ENCODE measurements at places on chromosomes 16 and 17. TPM values are rescaled to one million over a fixed set of nuclear protein-coding genes. Genes with fewer than 3 reads are reported as not detected.

The KRT31 gene
- not detected for total RNA-seq

- no peak for DNase-seq
Observed at GRCh38 chr17:81230043-81230820, 7.5 kb upstream of the CEP131 start.

- DNase-seq = no peak
Observed at GRCh38 chr16:72256398-72257066, 84.6 kb upstream of the PMFBP1 start.

- no peak for DNase-seq
Observed at GRCh38 chr16:14284930-14285512, 213.9 kb downstream of the MRTFB start.

The CLDN9 gene
- not detected for total RNA-seq

The ADORA2B gene
- 0.95 TPM for total RNA-seq

DNA sequence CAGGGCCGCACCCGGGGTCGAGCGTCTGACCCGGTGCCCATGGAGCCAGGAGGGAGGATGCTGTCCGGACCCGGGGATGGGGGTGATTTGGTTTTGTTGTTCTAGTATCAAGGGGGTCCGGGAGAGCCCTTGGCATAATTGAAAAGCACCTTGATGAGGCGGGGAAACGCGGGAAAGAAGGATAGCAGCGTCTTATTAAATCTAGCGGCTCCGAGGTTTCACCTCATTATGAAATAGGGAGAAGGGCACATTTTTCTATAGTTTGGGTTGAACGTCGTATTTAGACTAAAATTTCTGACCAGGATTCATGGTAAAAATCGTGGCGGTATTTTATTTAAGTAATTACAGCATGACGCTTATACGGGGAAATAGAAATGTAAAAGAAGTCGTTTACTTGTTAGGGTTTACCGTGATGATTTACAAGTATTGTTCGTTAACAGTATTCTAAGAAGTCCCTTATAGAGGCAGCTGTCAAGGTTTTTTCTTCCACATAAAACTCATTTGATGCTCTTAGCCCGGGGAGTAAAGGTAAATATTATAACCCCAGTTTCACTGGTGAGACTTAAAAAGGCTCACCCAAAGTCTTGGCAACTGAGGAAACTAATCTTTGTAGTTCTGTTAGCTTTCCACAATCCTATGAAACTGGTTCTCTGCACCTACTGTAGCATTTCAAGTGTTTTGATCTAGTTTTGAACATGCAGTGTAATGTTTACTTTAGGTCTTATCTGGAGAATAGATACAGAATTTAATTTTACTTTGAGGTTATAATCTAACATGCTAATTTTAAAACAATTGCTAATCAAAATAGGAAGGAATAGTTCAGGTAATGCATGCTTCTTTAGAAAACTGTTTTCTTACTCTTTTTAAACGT is 756 bp downstream of the LUC7L3 start:
- no peak for DNase-seq

GRCh38 chr17:78783711-78784324 is 1.7 kb upstream of the CYTH1 start:
- no peak for DNase-seq

DNA sequence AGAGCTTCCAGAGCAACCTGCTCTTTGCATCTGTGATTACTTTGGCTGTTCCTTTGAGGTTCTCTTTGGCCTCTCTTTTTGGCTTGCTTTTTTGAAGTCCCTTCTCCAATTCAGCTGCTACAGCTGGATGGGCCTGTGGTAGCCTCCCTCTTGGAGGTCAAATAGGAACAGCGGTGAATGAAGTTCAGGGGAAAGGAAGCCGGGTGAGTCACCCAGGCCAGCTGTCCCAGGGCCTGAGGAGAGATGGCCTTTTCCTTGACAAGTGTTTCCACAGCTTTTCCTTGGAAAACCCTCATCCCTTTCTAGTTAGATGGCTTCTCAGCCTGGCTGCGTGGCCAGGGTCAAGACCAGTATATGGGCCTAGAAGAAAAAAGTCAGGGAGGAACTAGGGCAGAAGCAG is 103.1 kb downstream of the STX8 start:
- no peak for DNase-seq

The ZG16B gene
- 0.74 TPM for total RNA-seq

The HS3ST2 gene
- total RNA-seq = not detected

The SMIM36 gene
- total RNA-seq = not detected

DNA sequence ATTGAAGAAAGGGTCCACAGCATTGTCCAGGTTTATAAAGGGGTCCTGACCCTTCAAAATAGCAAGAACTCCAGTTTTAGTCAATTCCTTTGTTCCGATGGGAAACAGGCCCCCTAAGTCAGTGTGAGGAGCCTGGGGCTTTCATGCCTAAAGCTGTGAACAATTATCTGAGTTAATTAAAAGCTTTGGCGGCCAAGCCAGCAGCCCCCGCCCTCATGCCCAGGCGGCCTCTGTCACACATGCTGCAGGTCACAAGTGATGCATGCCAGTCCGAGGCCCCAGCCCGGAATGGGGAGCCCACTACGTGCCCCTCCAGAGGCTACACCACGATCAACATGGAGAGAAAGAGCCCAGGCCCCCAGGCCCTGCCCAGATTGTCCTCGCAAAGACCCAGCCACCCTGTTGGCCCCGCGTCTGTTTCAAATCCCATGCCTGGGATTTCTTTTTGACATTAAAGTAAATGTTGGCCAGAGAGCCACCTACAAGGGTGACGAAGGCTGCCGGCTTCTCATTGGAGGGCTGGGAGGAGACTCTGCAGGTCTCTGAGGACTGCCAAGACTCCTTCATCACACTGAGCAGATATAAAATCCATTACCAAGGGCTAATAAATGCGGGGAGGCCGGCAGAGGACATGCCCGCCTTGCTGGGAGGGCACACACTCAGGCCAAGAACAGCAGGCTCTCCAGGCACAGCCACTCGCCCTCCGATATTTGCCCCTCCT is 14.5 kb upstream of the PITPNM3 start:
- no peak for DNase-seq

The CDIPT gene
- 68.4 TPM for total RNA-seq

DNA sequence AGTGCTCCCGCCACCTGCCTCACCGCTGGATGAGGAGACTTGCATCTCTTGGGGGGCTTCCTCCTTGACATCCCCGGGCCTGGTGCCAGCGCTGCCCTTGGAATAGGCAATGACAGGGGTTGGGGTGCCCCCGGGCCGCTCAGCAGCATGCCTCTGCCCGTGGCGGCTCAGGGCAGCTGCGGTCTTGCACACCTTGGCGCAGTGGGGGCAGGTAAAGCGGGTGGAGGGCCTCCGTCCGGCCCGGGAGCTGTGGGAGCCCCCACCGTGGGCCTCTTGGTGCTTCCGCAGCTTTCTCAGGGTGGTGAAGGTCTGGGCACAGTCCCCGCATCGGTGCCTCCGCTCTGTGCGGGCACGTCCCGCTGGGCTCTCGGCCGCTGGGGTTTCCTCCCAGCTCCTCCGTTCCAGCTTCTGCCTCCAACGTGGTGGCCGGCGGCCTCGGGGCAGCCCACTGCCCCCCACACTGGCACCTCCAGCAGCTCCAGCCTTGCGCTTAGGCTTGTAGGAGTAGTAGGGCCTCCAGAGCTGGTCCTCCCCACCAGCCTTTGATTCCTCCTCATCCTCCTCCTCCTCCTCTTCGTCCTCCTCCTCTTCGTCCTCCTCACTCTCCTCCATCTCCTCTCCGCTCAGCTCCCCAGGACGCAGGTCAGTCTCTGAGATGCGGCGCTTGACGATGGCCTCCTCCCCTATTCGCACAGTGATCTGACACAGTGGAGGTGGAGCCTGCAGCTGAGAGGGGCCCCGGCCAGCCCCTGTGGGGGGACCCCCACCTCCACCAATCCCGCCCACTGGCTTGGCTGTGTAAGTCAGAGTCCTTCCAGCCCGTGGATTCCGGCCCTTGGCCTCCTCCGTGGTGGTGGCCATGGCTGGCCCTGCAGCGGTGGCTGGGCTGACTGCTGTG is 16.7 kb downstream of the ZBTB4 start:
- DNase-seq = no peak

The TEX19 gene
- not detected for total RNA-seq

GRCh38 chr16:70767377-70768202 is 33.4 kb downstream of the VAC14 start:
- no peak for DNase-seq

The CDYL2 gene
- total RNA-seq = 40.6 TPM

DNA sequence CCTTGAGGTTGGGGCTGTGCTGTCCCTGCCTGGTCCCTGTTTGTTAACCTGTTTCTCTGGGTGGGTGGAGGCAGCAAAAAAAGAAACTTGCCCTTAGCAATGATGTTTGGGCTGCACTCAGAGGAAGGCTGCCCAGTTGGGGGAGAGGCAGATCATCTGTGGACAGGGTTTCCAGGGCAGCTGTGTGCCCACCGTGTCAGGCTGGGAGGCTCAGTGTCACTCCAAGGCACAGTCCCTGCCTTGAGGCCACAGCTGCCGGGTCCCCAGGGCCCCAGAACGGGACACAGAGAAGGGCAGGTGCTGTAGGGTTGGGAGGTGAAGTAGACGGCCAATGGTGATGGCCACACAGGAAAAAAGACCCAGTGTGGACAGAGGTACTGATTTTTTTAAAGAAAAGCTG is 3.9 kb downstream of the IL34 start:
- DNase-seq = no peak

- DNase-seq = no peak
Observed at GRCh38 chr17:76250141-76250540, 9.8 kb upstream of the RNF157 start.

The LDHD gene
- not detected for total RNA-seq

DNA sequence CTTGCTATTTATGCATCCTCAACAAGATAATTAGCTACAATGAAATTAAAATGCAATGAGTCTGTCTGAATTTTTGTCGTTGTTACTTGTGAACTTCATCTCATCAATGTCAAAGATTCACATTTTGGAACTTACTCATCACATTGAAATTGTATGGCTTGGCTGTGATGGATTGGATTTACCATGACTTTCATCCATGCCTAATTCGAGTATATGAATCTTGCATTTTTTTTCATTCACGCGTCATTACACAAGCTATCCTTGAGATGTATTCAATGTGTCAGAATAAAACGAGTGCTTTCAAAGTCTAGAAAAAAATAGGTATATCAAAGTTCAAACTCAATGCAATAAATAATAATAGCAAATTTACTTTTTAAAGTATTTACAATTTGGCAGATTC is 265.3 kb downstream of the MAP2K6 start:
- no peak for DNase-seq

- no peak for DNase-seq
Observed at GRCh38 chr17:68812876-68813584, 142.2 kb downstream of the ABCA8 start.

GRCh38 chr17:83091257-83092141 is 12.1 kb downstream of the METRNL start:
- no peak for DNase-seq

DNA sequence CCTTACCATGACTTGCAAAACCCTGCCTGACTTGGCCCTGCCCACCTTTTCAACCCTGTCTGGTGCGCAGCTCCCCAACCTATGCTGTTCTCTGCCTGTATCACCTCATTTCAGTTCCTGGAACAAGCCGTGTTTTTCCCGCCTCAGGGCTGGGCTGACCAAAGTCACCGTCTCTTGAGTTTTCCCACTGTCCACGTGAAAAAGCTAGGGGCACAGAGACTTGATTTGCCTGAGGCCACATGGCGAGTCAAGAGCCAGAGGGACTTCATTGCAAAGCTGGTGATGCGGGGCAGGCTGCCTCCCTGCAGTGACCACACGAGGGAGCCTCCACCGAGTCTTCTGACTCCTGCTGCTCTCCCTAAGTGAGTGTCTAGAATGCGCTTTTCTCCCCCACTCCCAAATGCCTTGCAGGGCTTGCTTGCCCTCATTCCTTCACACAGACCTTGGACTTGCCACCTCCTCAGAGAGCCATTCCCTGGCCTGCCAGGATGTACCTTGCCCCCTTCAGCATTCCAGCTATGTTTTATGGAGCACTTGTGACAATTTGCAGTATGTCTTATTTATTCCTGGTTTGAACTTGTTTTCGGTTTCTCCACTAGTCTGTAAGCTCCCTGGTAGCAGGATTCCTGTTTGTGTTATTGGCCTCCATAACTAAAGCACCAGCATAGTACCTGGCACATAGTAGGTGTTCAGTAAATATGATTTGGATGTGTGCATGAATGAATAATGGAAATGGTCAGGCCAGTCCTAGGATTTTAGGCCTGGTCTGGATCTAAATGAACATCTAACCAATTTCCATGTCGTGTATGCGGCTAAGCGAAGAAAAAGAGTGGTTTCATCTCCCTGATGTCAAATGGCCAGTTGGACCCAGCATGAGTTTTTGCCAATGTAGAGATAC is 252.3 kb downstream of the SNX29 start:
- no peak for DNase-seq

- no peak for DNase-seq
Observed at GRCh38 chr17:16459855-16460550, 32.0 kb downstream of the LRRC75A start.

GRCh38 chr16:85504242-85504641 is 108.9 kb upstream of the GSE1 start:
- DNase-seq = no peak

DNA sequence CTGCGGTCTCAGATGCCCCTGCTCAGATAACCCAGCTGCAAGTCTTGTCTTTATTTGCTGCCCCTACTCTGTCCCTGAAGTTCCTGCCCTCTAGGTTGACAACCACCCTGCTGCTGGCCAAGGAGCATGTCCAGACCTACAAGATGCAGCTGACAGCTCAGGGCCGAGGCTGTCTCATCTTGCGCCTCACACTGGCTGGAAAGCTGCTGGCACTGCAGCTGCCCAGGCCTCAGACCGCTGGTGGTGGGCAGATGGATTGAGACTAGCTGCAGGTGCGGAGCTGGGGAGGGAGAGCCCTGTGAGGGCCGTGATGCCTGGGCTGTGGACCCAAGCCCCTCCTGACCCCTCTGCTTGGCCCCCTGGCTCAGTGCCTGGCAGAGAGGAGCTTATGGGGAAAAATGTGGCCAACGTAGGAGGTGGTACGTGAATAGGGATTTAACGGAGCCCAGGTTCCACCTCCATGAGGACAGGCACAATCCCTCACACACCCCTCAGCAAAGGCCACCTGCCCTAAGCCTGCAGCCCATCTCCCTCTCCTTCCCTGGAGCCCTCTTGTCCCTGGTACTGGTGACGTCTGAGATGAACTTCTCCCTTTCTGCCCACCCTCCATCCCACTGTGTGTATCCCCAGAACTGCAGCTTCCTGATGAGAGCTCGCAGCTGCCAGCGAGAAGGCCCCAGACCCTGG is 8.3 kb upstream of the GALK1 start:
- no peak for DNase-seq

DNA sequence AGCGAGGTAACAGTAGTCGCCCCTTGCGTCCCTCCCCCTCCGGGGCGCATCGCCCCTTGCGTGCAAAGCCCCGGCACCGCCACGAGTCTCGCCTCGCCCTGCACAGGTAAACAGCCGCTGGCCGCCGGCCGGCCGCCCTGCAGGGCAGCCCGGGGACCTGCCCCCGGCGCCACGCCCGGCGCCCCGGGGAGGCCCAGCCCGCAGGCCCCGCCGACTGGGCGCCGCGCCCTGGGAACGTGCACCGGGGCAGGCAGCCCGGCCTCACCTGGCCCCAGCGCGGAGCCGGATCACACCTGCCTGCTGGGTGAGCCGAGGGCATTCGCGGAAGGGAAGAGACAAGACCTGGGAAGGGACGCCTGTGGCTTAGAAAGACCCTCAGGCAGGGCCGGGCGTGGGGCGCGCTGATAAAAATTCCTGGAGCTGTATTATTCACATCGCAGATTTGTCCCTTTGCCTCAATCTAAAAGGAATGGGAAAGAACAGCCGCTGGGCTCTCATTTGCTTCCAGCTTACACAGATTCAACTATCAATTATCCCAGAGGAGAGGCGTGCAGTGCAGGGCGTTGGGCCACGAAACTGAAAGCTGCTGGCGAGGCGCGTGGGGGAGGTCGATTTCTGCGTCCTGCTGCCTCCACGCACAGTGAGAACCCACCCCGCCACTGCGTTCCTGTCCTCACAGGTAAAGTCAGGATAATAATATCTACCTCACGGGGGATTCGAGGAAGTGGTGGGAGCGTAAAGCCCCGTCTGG is 451.9 kb downstream of the SLC39A11 start:
- no peak for DNase-seq

GRCh38 chr17:50565402-50566350 is 5.2 kb downstream of the CACNA1G start:
- no peak for DNase-seq

Data from CD8-positive, alpha-beta memory T cell (primary cell).